ENCODE measurements at places on chromosomes 4 and X.
A peak's percentile ranks its signal among the peaks of the same experiment; 100 is the strongest.

- no peak for DNase-seq
Observed at GRCh38 chr4:4871242-4871572, 11.7 kb downstream of the MSX1 start.

DNA sequence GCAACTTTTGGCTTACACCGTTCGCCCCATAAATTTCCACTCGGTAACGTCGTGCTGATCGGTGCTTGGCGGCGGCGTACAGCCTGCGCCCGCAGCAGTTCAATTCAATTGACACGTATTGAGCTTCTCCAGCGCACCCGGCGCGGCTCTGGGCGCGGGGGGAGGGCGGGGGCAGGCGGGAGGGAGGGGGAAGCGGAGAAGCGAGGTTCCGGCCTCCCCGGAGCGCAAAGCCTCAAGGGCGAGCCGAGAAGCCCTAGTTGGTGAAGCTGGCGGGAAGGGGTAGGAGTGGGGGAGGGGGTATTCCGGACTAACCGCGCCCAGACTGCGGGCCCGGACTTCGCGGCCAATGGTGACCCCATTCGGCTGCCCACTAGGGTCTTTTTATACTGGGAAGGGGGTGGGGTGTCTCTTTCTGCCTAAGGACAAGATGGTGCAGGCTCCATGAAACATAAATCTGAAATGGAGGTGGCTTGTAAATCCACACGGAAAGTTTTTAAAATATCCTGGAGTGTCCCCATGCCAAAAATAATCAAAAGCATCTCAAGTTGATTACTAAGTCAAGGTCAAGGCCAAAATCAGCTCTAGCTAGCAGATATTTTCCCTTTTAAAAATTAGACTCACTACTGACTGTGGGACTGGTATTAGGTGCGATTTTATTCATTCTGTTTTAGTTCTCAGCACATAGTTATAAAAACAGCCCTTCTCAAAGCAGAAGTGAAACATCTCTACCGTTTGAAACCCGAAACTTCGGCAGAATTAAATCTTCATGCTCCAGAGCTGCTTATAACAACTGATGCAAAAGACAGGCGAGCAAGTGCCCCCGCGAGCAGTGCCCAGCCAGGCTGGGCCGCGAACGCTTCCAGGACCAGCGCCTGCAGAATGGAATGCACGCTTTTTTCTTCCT is 1.5 kb upstream of the BCOR start:
- no peak for DNase-seq

- DNase-seq, result no peak
Observed at GRCh38 chr4:158754385-158755180, 14.2 kb upstream of the FNIP2 start.

DNA sequence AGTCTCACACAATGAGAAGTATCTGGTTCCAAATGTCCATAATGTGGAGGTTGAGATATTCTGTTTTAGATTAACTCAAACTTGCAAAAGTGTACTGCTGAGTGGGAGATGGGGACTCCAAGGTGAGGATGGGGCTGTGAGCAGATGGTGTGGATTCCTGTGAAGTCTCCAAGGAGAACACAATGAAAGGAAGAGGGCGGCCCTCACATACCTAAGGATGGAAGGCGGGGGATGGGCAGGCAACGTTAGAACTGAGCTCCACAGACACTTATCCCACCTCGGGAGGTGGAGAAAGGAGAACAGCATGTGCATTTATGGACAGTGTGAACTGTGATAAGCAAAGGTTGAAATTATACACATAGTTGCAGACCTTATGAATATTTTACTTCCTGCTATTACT is 9.9 kb upstream of the SPATA4 start:
- no peak for DNase-seq

GRCh38 chr4:173125216-173125812 is 43.3 kb upstream of the GALNT7 start:
- no peak for DNase-seq

- peak; percentile 61 for DNase-seq
Observed at GRCh38 chr4:155017426-155017825, 191.0 kb upstream of the NPY2R start.

GRCh38 chr4:104123021-104123420 is 371.7 kb downstream of the CXXC4 start:
- DNase-seq, result no peak

DNA sequence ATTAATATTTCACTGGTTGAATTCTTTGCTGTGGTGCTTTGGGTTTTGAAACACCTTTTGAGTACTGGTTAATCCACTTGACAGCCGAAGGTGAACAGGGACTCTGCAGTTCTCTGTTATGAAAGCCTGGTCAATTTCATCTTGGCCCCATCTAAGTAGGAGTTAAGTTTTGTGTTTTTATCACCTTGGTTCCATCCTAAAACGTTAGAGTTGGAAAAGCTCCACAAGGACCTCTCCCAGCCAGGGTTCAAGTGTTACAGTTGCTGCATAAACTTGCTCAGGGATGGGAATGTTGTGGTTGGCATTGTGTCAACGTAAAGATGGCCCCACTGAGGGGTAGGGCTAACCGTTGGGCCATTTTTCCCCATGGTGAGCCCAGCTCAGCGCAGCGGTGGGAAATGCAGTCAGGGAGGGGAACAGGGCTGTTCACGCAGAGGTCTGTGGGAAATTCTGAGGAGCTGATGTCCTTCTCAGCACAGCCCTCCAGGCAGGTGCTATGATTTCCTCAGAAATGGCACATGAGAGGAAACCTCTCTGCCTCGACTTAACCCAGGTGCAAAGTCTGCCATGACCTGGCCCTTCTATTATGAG is 188.7 kb downstream of the STIM2 start:
- DNase-seq, result no peak

DNA sequence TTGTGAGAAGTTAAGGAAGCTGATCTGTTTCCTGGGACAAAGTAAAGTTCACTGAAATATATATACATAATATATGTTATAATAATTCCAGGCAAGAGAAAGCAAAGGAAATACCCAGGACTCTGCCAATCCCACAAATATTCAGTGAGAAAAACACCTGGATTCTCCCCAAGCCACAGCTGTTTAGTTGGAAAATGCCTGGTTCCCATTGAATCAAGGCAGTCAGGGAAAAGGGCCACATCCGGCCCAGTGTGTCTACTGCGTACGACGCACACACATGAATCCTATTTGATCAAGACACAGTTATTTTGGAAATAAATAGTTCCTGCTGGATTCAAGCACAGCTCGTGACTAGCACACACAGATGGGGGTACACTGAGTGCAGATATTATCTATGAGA is 6.3 kb upstream of the DCHS2 start:
- DNase-seq, result no peak

DNA sequence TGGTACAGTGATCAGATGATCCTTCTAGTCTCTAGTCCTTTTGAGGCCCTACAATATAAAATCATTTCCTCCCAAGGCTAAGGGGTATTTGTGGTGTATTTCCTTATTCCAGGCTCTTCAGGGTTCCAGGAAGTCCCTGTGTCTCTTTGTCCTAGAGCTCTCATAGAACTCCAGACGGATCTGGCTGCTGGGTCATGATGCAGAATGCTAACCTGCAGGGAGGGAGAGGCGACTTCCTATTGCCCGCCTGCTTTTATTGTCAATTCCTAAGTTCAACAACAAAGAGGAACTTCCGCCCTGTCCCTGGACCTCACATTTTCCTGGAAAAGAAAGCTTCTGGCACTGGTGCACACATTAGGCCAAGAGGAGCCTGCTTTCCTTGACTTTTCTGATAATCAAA is 45.9 kb upstream of the ZNF827 start:
- DNase-seq, result no peak

GRCh38 chr4:165520086-165520485 is 141.3 kb downstream of the CPE start:
- DNase-seq, result no peak

- DNase-seq, result no peak
Observed at GRCh38 chr4:118290951-118291350, 61.9 kb downstream of the PRSS12 start.

DNA sequence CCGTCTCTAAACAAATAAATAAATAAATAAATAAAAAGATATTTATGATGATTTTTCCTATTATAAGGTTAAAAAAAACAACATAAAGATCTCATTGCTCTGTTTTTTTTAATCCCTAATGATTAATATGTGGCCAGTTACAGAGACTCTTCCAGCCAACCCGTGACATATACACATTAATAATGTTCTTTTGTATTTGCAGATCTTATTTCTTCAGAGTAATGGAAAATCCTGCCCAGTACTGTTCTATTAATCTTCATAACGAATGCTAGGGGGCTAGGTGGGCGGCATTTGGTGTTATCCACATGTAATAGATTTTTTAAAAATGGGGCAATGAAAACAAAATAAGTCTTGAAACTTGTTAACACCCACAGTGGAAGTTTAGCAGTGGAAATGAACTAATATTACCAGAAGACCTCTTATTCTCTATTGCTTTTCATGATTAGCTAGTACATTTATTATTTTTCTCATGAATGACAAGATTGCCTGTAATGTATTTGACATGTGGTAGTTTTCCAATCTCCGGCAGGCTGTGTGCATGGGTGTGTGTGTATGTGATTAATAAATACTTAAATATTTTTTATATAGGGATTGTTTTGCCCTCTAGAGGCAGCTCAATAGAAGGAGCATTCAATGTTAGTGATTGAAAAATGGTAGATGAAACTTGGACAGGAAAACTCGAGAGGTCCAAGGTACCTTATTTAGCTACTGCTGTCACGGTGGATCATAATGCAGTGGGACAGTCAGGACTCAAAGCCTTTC is 457.4 kb downstream of the IL1RAPL1 start:
- DNase-seq, result no peak

DNA sequence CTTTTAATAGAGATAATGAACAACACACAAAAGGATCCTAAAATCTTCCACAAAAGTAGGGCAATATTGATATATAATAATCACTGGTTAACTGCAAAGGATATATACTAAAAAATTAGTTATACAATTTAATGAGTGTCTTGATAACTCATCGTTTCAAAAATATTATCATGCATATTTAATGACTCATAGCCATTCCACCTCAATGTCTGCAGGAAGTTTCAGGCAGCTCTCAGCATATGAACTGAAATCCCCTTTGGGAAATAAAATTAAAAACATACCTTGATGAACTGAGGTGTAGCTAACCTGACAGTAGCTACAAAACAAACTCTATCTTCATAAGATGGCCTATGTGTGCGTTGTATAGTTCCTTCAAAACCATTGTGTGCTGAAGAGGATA is 62.9 kb downstream of the TMEM165 start:
- no peak for DNase-seq

GRCh38 chr4:56674984-56675383 is 6.1 kb downstream of the HOPX start:
- DNase-seq, result no peak

- no peak for DNase-seq
Observed at GRCh38 chrX:150347471-150347870, 15.6 kb upstream of the MAMLD1 start.

- DNase-seq, result peak; percentile 62
Observed at GRCh38 chr4:143344774-143345173, 8.1 kb downstream of the GAB1 start.

DNA sequence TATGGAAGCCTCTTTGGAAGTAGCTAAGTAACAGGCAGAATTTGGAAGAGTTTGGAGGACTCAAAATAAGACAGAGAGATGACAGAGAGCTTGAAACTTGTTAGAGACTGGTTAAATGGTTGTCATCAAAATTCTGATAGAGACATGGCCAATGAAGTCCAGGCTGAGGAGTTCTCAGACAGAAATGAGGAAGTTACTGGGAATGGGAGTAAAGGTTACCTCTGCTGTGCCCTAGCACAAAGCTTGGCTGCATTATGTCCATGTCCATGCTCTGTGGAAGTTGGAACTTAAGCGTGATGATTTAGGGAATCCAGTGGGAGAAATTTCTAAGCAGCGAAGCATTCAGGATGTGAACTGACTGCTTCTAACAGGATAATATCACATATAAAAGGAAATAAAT is 146.2 kb upstream of the NDST4 start:
- DNase-seq, result no peak

- no peak for DNase-seq
Observed at GRCh38 chr4:185137233-185137925, 5.7 kb upstream of the SLC25A4 start.

DNA sequence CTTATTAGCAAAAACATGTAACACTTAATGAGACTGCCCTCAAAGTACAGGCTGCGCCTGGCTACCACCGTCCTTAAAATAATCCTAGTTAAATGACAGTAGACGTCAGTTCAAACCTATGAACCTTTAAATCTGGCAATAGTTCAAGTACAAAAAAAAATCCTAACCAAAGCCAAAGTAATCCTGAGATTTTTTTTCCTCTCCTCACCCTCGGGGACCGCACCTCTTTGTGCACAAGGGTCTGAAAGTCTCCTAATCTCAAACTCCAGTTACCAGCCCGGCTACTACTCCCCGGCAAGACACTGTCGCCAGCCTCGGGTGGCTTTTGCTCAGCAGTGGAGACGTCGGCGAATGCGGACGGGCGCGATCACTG is 439 bp downstream of the SEC31A start:
- DNase-seq, result no peak

- DNase-seq, result no peak
Observed at GRCh38 chrX:4674028-4674782, 960.8 kb upstream of the PRKX start.

DNA sequence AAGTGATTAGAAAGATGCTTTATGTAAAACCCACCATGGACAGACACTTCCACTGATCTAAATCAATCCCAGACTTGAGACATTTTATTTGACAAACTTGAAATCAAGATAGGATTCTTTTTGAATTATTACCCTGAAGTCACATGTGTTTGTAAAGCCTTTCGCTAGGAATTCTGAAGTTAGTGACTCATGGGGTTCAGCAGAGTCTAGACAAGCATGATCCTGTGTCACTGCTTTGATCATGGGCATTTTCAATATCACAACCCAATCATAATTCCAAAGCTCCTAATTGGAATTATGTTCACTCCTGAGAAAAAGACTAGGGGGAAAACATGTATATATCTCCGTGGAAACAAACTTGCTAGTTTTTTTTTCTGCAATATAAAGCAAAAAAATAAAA is 67.5 kb upstream of the BMP3 start:
- no peak for DNase-seq

- no peak for DNase-seq
Observed at GRCh38 chr4:78962597-78963115, 23.4 kb upstream of the PAQR3 start.

DNA sequence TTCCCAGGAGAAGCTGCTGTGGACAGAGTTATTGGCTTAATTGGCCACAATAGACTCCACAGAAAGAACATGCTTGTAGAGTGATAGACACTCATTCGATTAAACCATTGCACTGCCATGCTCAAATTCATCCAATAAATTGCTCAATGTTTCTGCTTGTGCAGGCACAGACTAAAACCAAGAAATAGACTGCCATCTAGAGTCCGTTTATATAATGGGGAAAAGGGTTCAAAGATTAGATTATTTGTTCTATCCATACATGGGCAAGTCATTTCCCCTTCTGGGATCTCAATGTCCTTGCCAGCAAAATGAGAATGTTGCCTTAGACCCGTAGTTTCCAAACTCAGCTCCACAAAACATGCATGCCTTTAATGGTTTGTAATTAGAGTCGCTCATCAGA is 8.7 kb downstream of the SMIM10 start:
- peak; percentile 71 for DNase-seq

DNA sequence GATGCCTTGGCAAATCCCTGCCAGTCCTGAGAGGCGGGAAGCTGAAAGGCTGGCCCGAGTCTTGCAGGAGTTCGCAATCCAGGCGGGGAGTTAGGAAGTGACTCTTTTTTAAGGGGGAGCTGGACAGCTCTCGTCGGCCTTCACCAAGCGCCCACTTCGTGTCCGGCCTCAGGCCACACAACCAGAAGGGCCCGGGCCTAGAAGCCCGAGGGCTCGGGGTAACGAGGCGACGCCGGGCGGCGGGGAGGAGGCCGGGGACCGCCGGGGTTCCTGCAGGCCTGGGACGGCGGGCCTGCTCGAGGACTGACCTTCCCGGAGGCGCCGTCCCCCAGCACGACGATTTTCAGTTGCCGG is 395 bp downstream of the RAB28 start:
- DNase-seq, result peak; percentile 81

- no peak for DNase-seq
Observed at GRCh38 chrX:120408168-120408567, 46.3 kb downstream of the ATP1B4 start.
